ENCODE measurements at places on chromosomes 12 and 14.

DNA sequence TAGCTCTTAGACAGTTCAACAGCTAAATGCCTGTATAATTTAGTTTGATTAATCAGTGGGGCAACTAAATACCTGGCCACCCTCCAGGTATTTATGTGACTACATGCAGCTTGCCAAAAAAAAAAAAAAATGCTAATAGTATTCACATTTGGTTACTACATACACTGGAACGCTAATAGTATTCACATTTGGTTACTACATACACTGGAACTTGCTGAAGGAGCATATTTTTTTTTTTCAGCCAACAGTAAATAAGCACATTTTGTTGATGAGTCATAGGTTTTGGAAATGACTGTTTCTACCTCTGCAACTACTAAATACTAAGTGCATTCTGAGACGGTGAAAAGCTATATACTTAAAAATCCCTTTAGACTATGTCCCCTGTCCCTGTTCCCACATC is 1172.3 kb downstream of the LRFN5 start:
- peak; percentile 66 for DNase-seq

GRCh38 chr14:58565832-58566231 is 71.9 kb upstream of the DACT1 start:
- DNase-seq, result no peak

- no peak for DNase-seq
These were observed 214.2 kb downstream of the CACNA1C start for GRCh38 chr12:2266666-2267620.

- DNase-seq, result no peak
These were observed 113.9 kb upstream of the MYL2 start for GRCh38 chr12:111034083-111034885.

DNA sequence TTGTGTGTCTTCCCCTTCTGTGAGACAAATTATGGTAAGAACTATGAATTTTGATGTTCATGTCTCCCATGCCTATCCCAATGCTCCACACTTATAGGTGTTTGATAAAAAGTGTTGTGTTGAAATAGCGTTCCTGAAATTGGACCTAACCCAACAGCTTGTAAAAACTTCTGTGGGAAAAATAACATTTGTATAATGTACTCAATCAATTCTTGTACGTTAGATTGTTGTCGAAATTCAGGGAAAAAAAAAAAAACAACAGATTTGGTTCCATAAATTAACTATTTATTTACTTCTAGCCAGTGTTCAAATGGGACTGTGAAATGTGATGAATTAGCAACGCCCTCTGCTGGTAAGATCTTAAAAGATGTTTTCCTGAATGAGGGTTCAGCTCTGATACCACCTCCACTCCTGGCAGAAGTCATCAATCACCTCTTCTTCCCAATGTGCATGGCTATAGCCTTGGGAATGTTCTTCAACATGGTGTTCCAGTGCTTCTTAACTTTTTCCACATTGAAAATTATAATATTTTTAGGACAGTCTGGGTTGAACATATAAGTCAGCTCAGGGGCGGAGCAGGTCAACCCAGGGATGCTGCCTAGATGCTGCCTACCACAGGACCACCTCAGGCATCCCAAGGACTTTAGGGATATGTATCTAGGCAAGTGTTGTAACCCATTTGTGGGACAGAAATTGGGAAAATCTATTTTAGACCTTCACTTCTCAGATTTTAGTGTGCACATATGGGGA is 170.6 kb downstream of the OTOGL start:
- peak; percentile 76 for DNase-seq

DNA sequence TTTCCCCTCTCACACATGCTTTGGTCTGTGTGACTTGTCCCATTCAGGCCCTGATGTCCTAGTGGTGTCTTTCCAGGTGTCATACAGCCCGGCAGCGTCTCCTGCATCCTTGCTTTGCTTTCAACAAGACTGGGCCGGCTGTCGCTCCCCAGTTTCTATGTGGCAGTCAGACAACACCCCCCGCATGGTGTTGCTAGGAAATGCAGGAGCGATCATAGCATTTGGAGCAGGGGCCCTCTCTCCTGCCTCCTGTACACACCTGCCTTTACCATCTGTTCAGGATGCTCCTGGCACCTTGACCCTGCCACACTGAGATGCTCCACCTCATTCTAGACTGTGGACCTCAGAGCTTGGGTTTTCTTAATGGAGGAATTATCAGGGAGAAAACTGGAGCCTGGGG is 29.5 kb downstream of the CACNA1C start:
- DNase-seq, result no peak

DNA sequence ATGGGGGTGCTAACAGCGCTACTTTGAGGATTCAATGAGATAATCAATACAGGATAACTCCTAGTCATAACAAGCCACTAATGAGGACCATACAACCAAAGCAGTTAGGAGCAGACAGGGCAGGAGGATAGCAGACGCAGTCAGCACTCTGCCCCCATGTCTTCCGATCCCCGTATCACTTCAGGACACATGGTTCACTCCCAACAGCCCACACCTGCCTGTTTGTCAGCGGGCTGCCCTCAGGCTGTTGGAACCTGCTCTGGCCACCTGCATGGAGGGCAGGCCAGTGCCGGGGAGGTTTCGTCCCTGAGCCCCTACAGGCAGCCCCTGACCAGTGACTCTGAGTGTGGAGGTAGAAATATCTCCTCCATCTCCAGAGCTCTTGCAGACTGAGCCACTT is 37.1 kb upstream of the LTBP2 start:
- DNase-seq, result no peak

DNA sequence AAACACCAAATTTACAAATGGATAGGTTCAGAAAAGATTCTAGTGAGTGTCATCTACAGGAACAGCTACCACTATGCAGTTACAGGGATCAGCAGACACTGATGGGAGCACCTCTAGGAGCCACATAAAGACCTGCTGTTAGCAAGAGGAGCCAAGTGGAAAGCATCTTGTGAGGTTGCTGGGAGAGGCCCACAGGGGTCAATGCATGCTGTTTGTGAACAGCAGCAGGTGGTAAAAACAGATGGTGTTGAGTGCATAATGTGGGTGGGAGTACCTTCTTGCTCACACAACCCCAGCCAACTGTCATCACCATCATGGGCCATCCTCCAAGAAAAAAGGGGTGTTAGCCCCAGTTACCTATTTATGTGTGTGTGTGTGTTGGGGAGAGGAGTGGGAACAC is 215.2 kb upstream of the SSTR1 start:
- DNase-seq, result peak; percentile 4

DNA sequence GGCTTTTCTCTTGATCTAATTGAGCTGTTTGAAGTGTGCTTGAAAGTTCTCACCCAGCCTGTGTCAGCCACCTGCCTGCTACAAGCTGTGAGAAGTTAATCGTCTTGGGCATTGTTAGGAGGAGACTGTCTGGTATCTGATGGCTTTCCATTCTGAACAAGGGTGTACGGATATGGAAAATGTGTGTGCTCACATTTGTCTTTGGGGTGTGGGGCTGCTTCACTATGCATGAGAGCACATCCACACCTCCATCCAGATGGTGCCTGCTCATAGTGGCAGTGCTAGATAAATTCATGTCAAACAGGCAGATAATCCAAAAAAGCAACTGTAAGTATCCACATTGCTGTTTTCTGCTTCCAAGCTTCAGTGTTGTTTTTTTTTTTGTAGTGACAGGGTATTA is 462.2 kb downstream of the DIO2 start:
- DNase-seq, result no peak

- no peak for DNase-seq
These were observed 64.8 kb upstream of the CMKLR1 start for GRCh38 chr12:108403952-108404351.

GRCh38 chr14:90717916-90718315 is 98.3 kb downstream of the TTC7B start:
- DNase-seq, result no peak

GRCh38 chr12:4665236-4665635 is 16.3 kb downstream of the NDUFA9 start:
- no peak for DNase-seq

DNA sequence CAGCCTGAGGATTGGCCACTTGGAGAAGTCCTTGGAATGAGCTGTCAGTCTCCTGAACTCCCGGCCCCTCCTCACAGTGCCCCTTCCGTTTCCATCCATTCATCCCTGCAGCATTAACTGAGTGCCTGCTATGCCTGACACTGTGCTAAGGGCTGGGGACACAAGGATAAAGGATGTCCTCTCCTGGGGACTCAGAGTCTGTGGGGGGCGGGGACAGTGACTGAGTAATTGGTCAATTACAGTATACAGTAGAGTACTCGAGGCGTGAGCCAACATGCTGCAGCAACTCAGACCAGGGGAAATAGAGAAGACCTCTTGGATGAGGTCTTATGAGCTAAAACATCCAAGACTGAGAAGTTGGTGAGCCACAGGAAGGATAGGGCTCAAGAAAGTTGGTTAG is 43.4 kb upstream of the PWP1 start:
- DNase-seq, result no peak

DNA sequence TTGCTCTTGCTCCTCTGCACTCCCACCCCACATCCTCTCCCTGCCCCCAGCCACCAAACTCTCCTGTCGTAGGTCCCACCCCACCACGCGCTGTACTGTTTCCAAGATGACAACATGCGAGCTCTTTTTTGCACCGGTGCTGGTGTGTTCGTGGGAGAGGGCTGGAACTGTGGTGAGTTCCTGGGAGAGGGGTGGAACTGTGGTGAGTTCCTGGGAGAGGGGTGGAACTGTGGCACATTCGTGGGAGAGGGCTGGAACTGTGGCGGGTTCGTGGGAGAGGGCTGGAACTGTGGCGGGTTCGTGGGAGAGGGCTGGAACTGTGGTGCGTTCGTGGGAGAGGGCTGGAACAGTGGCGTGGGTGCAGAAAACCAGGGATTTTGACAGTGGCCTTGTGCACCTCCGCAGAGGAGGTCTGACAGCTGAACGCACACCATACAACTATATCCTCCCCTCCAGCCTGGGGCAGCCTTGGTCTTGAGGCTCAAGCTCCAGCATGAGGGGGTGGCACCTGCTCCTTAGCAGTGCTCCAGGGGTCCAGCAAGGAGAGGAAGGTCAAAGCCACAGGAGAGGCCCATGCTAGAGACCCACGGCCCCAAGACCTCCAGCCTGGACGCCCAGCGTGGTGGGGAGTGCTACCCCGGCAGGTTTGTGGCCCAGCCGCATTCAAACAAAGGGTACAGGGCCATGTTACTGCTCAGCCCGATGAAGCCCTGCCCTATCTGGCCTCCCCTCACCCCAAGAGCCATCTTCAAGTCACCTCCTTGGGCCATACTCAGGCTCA is 50.1 kb downstream of the ACTN1 start:
- DNase-seq, result no peak

GRCh38 chr12:23025372-23026016 is 400.5 kb downstream of the ETNK1 start:
- DNase-seq, result no peak

DNA sequence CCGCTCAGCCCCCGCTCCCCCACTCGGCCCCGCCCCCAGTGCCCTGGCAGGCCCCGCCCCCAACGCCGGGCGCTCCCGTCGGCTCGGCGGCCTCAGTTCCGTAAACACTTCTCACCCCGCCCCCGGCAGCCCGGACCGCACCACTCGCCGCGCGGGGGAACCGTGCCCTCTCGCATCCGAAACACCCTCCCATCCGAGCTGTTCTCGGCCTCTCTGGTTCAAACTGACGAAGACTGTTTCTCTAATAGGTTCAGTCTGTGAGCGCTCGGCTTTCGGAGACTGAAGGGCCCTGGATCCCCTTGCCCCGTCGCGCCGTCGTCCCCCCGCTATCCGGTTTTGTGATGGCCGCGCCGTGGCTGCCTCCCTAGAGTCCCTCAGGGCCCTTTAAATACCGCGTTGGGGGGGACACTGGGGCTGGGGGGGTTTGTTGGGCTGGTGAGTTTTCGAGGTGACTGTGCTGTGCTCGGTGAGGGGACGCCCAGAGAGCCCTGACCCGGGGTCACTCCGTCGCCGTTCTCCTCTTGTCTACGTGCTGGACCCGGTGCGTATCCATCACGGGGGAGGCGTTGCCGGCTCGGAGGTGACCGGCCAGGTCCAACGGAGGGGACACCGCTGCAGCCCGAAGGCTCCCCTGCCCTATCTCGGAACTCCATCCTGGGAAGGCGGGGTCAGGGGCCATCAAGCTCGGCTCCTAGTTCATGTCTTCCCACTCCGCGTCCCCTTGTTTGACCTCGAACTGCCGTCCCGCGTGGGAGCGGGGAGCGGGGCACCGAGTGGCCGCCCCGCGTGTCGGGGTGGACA is at the start of gene TCP11L2:
Gene TCP11L2 (plus strand): TSS at position 333 of the 801 bp plus-strand sequence. CDS start 8,343 bp downstream, outside the sequence.
- peak; percentile 73 for DNase-seq

DNA sequence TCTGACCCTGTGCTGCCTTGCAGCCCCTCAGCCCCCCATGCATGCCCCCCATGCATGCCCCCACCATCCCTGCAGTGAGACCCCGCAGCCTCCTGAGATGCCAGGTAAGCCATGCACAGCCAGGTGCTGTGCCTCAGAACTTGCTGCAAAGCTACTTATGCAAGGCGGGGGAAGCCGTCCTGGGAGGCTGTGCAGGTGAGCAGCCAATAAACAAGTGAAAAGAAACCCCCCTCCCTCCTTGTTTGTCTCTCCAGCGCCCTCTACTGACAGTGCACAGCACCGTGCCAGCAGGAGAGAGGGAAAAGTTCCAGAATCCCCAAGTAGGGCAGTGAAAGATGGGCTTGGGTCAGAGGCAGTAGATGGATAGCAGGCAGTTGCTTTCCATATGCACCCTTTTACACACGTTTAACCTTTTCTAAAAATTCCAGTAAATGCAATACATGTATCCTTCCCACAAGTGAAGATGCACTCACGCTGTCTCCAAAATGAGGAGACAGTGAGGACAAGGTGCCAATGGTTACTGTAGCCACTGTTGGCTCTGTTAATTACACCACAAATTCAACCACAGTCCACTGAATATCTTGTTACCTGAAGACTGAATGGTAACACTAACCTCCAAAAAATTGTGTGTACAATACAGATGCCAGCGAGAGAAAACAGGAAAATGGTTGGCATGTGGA is 18.0 kb downstream of the TNFAIP2 start:
- DNase-seq, result peak; percentile 17

DNA sequence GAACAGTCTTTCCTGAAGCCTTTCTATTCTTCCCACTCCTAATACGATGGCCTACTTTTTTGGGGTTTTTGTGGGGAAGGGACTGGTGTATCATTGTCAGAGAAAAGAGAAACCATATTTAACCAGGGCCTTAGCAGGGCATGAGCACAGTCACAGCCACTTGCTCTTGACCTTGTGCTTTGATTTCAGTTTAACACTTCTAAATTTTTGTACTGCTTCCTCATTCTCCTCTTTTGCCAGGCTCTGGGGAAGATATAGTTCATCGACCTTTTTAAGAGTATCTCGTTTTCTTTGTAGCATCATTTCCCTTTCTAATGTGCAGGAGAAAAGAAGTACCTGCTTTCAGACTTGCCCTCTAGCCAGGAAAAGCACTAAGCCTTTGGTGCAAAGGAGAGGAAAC is 2.2 kb downstream of the ZBTB1 start:
- no peak for DNase-seq

All from NCI-H446 (cell line).